ENCODE measurements at places on chromosomes 16 and 17.

DNA sequence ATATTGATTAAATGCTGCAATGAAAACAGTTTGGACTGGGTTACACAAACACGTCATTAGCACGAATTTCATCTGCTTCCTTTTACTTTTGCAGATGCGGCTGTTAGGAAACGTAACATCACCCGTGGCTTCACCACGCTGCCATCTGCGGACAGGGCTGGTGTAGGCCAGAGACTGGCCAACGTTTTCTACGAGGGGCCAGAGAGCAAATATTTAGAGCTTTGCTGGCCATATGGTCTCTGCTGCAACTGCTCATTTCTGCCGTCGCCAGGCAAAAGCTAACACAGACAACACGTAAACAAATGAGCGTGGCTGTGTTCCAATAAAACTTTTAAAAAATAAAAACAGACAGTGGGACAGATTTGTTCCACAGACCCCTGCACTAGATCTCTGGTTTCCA lies 96.6 kb downstream of the ENGASE start:
- no peak for DNase-seq

DNA sequence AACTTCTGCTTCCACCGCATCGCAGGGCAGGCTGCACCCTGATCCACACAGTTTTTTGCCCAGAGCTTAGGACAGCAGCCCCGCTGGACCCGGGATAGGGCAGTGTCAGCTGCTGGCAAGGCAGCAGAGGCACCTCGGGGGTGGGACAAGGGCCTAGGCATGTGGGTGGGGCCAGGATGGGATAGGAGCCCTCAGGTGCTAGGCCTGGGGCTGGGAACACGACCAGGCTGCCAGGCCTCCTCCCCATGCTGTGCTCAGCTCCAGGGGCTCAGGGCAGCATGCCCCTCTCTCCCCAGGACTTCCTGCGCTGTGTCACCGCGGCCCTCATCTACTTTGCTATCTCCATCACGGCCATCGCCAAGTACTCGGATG lies 4.6 kb downstream of the CMTM3 start:
- DNase-seq, result no peak

GRCh38 chr17:44502598-44503146 lies 534 bp downstream of the GPATCH8 start:
- DNase-seq, result no peak

DNA sequence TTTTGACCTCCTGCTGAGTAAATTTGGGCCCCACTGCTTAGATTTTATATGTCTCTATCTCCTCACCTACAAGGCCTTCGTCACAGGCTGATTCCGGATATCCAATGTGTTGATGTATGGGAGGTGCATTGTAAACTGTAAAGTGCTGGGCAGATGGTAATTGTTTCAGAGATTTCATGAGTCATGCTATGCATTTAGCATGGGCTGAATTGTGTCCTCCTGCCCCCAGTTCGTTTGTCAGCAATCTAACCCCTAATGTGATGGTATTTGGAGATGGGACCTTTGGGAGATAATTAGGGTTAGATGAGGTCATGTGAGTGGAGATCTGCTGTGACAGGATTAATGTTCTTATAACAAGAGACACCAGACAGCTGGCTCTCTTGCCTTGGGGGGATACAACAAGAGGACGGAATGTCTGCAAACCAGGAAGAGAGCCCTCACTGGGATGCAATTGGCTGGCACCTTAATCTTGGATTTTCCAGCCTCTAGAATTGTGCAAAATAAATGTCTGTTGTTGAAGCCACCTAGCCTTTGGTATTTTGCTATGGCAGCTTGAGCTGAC lies 101.8 kb upstream of the NLRP1 start:
- DNase-seq, result no peak

- DNase-seq, result no peak
Observed at GRCh38 chr17:42866216-42866615, 15.2 kb downstream of the AOC3 start.

GRCh38 chr17:81020443-81020766 lies 14.5 kb upstream of the BAIAP2 start:
- no peak for DNase-seq

GRCh38 chr16:85557083-85557970 lies 55.8 kb upstream of the GSE1 start:
- DNase-seq, result no peak

GRCh38 chr17:29243792-29244191 lies 2.9 kb upstream of the CRYBA1 start:
- no peak for DNase-seq

DNA sequence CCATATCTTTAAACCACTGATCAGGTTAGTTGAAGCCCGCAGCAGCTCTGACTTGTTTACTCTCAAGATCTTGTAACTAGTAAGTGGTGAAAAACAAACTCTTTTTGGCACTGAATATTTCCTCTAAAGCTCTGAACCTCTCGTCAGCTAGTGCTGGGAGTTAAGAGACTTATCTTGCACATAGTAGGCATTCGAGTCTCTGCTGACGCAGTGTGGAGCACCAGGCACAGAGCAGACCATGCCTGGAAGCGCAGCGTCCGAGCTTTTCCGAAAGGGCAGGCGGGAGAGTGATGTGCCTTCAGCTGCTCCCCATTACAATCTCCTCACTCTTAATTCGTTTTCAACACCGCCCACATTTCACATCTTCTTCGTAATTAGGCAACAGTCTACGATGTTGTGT lies 63.0 kb downstream of the SMG6 start:
- no peak for DNase-seq

DNA sequence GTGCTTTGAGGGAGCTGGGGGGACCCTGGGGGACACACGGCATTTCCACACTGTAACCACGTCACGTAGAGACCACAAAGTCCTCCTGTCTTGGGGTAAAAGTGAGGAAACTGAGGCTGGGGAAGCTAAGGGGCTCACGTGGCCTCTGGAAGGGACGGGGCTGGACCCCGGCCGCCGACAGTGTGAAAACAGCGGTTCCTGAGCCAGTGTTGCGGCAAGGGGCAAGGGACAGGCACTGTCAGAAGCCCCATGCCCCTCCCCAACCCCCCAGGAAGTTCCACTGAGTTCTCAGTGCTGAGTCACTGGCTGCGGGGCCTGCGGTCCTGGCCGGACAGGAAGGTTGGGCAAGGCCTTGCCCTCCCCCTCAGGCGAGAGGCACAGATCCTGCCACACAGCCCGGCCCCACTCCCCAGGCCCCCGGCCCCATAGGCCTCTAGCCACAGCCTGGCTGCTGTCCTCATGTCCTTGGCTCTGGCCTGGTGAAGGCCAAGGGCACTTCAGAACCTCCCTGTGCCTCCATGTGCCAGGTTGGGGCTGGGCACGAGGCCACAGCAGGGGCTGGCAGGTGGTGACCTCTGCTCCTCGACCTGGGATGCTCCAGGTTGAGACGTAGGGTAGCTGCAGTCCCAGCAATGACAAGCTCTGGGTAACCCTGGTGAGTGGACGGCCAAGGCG lies 5.0 kb upstream of the CCDC57 start:
- no peak for DNase-seq

DNA sequence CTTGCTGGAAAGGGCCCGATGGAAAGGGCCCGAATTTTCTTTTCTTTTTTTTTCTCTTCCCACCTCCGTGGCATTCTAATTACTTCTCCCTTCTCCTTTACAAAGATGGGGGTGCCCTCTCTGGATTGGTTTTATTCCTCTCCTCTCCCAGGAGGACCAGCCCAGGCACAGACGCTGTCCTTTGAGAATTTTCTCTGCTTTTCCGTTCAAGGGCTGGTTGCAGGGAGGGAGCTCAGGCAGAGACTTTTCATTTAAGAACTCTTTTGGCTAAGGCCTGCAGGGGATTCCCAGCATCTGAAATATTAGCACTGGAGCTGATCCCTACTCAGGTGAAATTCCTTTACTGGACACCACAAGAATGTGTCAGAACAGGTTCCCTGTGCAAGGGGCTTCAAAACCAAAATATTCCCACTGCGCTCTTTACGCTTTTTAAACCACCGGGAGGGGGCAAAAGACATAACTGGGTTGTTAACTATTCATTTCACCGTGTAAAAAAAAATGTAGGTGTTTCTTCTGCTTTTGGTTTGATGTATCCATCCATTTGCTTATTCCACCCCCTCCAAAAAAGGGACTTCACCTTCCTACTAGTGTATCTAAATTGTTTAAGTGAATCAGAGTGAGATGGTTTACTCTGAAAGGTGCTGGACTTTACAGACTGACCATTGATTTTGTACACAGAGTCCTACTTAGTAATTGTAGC lies 1.4 kb downstream of the NFAT5 start:
- DNase-seq, result no peak

DNA sequence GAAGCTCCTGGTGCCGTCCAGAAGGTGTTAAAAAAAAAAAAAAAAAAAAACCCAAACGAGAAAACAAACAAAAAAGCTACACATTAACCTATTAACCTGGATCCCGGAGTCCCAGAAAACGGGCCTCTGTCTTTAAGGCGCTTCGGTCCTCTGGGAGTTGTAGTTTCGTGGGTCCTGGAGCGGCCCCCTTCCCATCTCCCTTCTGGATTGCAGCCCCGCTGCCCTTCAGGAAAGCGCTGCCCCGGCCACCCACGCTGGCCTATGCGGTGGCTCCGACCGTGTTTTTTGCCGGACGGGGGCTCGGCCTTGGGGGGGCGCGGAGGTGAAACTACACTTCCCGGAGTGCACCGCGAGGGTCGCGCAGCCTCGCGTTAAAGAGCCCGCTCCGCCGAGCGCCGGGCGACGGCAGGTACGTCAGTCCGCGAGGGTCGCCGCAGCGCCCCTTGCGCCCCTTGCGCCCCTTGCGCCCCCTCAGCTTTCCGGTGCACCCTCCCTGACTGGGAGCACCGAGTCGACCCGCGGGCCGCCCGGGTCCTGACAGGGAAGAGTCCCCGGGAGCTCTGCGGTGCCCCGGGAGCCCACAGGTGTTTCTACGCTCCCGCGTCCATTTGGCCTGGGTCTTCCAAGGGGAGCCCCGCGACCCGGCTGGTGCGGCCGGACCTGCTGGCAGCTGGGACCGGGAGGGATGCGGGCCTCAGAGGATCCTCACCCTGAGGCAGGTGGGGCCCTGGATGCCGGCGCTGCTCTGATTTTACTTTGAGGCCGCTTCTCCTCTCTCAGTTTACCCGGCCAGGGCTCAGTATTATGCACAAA lies at the start of gene FCSK:
TSS of gene FCSK (plus strand) at position 374 of the 813 bp plus-strand sequence. CDS start 8,596 bp downstream, outside the sequence.
- peak; percentile 14 for DNase-seq

- DNase-seq, result no peak
Observed at GRCh38 chr17:57744195-57745170, 616 bp downstream of the CCDC182 start.

GRCh38 chr17:71948703-71949422 lies 172.0 kb upstream of the SOX9 start:
- no peak for DNase-seq

DNA sequence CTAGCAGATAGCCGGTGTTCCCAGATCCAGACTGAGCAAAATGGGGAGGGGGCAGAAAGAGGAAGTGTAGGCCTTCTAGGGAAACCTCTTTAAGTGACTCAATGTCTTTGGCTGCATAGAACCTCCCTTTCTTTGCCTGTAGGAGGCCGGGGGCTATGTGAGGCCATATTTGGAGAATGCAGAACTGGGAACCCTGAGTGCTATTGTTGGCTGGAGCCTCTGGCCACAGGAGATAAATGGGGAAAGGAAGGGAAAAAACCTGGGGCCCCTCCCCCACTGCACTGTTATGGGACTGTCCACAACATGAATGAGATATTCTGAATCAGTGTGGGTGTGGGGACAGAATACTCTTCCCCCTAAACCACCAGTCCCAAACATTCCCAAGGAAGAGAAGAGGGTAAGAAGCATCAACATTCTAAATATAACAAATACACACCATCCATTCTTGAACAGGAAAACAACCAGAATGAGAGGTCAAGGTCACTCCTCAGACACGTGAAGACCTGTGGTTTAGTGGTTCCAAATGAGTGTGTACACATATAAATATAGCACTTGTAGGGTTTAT lies 2.4 kb downstream of the VPS25 start:
- DNase-seq, result peak; percentile 63

- DNase-seq, result no peak
Observed at GRCh38 chr16:4904942-4905615, 31.9 kb downstream of the PPL start.

DNA sequence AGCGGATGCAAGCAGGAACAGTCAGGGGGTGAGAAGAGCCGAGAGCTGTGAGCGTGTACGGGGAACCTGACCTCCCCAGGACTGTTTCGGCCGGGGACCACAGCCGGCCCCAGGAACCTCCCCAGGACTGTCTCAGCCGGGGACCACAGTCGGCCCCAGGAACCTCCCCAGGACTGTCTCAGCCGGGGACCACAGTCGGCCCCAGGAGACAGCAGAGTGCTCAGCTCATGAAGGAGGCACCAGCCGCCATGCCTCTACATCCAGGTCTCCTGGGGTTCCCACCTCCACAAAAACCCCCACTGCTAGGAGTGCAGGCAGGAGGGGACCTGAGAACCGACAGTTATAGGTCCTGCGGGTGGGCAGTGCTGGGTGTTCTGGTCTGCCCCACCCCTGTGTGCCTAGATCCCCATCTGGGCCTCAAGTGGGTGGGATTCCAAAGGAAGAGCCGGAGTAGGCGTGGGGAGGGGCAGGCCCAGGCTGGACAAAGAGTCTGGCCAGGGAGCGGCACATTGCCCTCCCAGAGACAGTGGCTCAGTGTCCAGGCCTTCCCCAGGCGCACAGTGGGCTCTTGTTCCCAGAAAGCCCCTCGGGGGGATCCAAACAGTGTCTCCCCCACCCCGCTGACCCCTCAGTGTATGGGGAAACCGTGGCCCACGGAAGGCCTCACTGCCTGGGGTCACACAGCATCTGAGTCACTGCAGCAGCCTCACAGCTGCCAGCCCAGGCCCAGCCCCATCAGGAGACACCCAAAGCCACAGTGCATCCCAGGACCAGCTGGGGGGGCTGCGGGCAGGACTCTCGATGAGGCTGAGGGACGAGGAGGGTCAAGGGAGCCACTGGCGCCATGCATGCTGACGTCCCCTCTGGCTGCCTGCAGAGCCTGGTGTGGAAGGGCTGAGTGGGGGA lies 4.3 kb downstream of the RHBDF1 start:
- no peak for DNase-seq

DNA sequence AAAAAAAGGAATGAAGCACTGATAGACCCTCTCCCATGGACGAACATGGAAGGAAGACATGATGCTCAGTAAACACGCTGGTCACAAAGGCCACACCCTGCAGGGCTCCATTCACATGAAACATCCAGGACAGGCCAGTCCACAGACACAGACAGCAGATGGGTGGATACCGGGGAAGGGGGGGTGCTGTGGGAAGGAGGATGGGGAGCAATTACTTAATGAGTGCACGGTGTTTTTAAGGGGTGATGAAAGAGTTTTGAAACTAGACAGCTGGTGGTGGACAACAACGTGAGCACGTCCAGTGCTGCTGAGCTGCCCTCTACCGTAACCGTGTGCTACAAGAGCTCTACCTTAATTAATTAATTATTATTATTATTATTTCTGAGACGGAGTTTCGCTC lies 6.0 kb upstream of the SLC16A3 start:
- no peak for DNase-seq

GRCh38 chr17:38602453-38602852 lies 3.3 kb downstream of the SRCIN1 start:
- no peak for DNase-seq

DNA sequence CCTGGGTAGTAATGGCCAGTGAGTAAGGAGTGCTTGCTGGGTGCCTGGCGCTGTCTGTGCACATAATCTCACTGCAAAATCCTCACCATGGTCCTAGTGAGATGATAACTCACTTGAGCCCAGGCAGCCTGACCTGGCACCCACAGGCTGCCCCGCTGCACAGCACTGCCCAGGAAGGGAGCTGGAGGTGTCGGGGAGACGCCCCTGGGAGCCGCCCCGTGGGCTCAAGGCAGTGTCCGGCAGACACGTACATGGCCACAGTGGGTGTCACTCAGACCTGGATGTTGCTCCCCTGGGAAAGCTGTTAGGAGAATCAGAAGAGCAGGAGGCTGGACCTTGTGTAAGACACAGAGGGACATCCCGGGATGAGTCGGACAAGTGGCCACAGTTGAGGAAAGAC lies 44.2 kb downstream of the BEAN1 start:
- no peak for DNase-seq

GRCh38 chr16:74451951-74452758 lies 30.9 kb upstream of the CLEC18B start:
- DNase-seq, result no peak
